HFFc6 (cell line): ENCODE measurements at places on chromosomes 3 and 15. TPM values are rescaled to one million over a fixed set of nuclear protein-coding genes. Genes with fewer than 3 reads are reported as not detected.

- H3K36me3 ChIP-seq: peaks cover 9% of the 10 kb centered on the region; the same call in 1 of the 2 replicates
- H3K27me3 ChIP-seq: peaks cover 3% of the 10 kb centered on the region; the same call in 1 of the 2 replicates
- peak overlapping the region; percentile 91 for H3K4me3 ChIP-seq
- peak; percentile 53 for DNase-seq
Observed at GRCh38 chr3:58010562-58010961, 2.3 kb downstream of the FLNB start.

DNA sequence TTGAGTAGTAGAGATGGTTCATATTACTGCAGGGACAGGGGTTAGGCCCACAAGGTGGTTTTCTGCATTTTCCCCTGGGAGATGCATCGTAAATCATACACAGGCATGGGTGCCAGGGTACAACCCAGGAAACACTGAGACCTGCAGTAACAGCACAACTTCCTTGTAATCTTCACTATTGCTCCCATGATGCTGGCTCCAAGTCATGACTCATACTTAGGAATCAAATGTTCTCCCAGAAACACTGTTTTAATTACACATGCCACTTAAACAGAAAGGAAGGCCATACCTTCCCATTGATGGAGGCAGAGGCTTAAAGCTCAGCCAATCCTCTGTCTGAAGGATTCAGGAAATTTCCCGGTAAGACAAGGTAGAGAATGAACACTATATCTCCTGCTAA is 106.5 kb downstream of the ERC2 start:
- no peak overlapping the region for H3K27ac ChIP-seq

Gene PFKFB4
- total RNA-seq: 8.7 to 11.4 TPM (median 10.3 TPM) in 3 replicates

GRCh38 chr3:77837456-77838025 is 797.6 kb downstream of the ROBO2 start:
- no peak overlapping the region for H3K27ac ChIP-seq
- no peak overlapping the region for H3K4me3 ChIP-seq
- no peaks in the 10 kb centered on the region for H3K27me3 ChIP-seq
- no peak for DNase-seq
- H3K36me3 ChIP-seq: no peaks in the 10 kb centered on the region; the same call in 1 of the 2 replicates
- no peaks in the 10 kb centered on the region for H3K4me1 ChIP-seq

GRCh38 chr3:142578329-142579223 is at the start of gene ATR:
ATR (minus strand) TSS chr3:142578733; CDS start chr3:142578704, 29 bp downstream.
- peaks cover 47% of the 10 kb centered on the region for H3K4me1 ChIP-seq
- H3K4me3 ChIP-seq: peak within 1 kb of the TSS; percentile 99
- H3K27me3 ChIP-seq: peaks cover 6% of the 10 kb centered on the region
- DNase-seq: peak; percentile 92
- H3K27ac ChIP-seq: peak within 1 kb of the TSS; percentile 98

GRCh38 chr3:30634761-30635735 is 28.6 kb downstream of the TGFBR2 start:
- DNase-seq: no peak
- H3K27me3 ChIP-seq: no peaks in the 10 kb centered on the region
- no peak overlapping the region for H3K4me3 ChIP-seq
- H3K27ac ChIP-seq: no peak overlapping the region
- peaks cover 75% of the 10 kb centered on the region for H3K36me3 ChIP-seq
